ENCODE measurements at places on chromosomes 2 and 18.
A peak's percentile ranks its signal among the peaks of the same experiment; 100 is the strongest.

GRCh38 chr2:156334496-156335478 lies 2.3 kb upstream of the NR4A2 start:
- DNase-seq, result peak; percentile 85

DNA sequence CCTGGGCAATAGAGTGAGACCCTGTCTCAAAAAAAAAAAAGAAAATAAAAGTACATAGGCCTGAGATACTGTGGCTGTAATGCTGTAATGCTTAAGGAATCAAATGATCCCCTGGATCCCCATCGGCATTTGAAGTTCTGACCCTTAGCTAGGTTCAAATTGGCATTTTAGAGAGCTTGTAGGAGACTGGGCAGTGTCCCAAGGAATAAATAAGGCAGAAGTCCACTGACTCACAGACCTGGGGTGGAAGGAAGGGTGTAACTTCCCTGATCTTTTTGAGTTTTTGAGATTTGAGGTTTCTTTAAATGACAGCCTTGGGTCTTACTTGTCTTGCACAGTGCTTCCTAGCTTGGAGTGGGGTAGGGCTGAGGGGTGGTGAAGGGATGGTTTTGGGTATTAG lies 553.7 kb downstream of the SLC4A3 start:
- DNase-seq, result no peak

GRCh38 chr2:231617059-231617926 lies 24.6 kb downstream of the TEX44 start:
- DNase-seq, result peak; percentile 35

- DNase-seq, result no peak
Measured at GRCh38 chr18:1104181-1104881, 199.7 kb downstream of the ADCYAP1 start.

- no peak for DNase-seq
Measured at GRCh38 chr18:49565612-49566011, 3.8 kb downstream of the LIPG start.

- no peak for DNase-seq
Measured at GRCh38 chr2:48120112-48120511, 213.8 kb upstream of the FBXO11 start.

- DNase-seq, result no peak
Measured at GRCh38 chr2:232518844-232519243, 1.3 kb upstream of the PRSS56 start.

Data from mammary epithelial cell (primary cell).